NCI-H774 (cell line): ENCODE measurements at places on chromosomes 4 and X.

- DNase-seq, result no peak
These were observed 87.9 kb downstream of the WDFY3 start for GRCh38 chr4:84878546-84878945.

DNA sequence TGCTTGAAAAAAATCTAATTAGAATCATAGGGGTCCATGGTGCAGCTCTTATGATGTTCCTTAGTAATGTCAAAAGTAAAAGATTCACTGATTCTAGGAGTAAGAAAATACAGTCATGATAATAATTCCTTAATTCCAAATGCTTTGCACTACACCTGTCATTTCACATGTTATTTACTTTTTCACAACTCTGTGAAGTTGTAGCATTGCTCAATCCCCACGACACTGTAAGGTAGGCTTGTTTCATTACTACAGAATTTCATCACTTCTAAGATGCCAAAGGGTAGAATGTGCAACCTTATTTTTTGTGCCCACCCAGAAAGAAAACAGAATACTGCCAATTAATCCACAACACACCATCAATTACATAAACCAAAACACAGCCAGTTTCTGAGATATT lies 46.1 kb upstream of the LNX1 start:
- no peak for DNase-seq

DNA sequence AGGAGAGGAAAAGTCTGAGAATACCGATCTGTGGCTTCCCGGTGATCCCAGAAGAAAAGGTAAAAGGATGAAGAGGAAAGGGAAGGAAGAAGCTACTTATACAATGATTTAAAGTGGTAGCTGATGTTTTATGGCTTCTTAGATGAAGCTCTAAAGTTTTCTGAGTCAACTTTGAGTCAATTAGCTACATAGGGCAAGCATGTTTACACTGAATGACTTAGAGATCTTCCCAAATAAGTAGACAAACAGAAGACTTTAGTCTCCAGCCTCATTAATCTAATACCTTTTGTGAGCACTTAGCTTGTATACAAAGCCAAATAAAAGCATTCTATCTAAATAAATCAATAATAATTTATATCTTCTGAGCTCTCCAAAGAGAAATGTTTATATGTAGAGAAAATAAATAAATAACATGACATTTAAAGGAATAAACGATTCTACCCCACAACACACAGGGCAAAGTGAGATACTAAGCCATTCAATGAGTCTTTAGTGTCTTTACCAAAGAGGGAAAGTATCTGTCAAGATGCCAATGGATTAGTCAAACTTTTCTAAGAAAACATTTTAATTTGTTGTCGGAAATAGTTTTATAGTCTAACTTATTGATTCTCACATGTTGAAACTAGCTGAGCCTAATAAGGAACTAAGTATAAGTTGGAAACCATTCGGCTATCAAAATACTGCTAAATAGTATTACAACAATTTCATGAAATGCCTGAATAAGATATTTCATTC lies 46.0 kb upstream of the TMEM184C start:
- no peak for DNase-seq

DNA sequence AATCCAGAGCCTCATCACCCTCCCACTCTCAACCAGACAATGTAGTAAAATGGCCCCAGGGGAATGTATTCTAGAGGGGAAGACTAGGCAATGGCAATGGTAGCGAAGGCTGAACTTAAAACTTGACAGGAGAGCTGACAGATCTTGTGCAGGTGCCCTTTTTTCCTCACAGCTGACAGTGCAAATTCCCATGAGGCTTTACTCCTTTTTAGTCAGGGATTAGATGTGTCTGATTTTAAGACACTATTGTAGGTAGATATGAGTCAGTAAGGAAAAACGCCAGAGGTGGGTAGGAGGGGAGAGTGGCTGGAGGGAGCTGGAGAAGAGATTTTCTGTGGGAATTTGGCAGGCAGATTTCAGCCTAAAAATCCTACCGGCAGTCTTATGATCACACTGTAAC lies 10.7 kb downstream of the CAPN6 start:
- no peak for DNase-seq

GRCh38 chrX:68490644-68491043 lies 8.2 kb upstream of the YIPF6 start:
- DNase-seq, result no peak

DNA sequence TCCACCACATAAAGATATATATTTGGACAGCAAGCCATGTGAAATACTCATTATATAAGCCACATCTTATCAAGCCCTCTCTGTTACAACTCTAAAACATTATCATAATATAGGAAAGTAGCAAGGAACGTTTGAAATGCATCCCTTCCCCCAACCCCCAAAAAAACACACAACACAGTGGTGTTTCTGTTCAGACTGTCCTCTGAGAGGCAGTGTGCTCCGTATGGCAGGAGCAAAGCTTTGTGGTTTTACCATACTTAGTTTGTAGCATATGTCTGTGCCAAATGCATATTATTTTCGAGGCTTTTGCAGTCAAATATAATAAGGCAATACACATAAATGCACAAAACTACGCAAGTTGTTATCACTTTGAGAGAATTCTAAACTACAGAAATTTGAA lies 194.2 kb downstream of the RAPGEF2 start:
- DNase-seq, result no peak

- no peak for DNase-seq
These were observed 57.0 kb upstream of the TBC1D14 start for GRCh38 chr4:6852582-6852981.

DNA sequence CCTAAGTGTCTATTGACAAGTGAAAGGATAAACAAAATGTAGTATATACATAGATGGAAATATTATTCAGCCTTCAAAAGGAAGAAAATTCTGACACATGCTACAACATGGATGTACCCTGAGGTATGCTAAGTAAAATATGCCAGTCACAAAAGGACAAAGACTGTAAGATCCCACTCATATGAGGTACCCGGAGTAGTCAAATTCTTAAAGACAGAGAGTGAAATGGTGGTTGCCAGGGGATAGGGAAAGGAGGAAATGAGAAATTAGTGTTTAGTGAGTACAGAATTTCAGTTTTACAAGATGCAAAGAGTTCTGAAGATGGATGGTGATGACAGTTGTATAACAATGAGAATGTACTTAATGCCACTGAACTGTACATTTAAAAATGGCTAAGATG lies 102.3 kb upstream of the NAP1L5 start:
- no peak for DNase-seq

DNA sequence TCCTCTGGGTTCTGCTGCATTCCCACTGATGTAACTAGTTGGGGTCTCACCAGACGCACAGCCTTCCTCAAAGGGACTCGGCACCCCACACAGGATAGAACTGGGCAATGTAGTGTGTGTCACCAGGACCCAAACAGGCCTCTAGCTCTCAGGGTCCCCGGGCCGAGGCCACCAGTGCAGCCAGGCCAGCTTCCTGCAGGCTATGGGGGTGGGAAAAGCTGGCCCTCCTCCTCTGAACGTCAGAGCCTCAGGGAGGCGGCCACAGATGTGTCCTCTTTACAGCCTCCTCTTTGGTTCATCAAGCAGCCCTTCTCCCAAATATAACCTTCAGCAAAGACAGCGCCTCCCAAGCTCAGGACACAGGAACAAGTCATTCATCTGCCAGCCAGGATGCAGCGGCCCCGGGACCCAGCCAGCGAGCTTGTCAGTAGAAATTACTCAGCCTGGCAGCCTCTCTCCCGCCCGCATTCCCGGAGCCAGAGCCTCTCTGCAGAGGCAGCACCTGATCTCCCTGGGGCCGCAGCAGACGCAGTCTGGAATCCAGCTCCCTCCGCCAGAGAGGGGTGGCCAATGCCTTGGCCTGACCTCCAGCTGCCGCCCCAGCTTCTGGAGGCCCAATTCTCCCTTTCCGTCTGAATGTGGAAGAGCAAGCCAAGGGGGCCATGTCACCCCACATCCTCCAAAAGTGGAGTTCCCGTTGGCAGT lies 288.5 kb downstream of the FBXW7 start:
- no peak for DNase-seq

GRCh38 chr4:17241835-17242234 lies 270.1 kb downstream of the QDPR start:
- DNase-seq, result no peak

DNA sequence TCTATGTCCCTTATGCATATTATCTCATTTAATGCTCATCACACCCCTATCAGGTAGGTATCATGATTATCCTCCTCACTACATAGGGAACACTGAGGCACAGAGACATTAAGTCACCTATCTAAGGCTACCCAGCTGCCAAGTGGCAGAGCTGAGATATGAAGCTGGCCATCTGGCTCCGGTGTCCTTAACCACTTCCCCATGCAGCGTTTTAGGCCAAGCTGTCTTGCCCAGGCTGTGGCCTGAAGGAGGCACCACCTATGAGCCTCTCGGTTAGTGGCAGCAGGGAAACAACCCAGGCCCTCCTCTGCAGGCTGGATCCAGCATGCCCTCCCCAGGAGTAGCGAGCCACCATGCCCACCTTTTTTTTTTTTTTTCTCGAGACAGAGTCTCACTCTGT lies 16.3 kb downstream of the PJA1 start:
- DNase-seq, result no peak

DNA sequence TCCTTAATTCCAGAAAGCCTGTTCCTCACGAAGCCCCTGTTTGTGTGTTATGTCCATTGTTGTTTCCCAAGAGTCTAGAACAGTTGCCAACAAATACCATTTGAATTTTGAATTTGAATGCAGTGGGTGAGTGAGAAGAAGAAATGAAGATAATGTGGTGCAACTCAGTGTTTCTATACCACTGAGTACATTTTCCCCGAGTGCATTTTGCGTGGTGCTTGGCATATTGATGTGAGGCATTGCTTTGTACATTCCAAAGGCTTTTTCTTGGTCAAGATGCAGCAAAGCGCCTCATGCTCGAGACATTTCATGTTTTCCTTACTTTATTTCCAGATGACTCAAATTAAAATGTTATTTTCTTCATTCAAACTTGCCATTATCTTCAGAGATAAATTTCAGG lies 253.1 kb upstream of the RPS6KA3 start:
- no peak for DNase-seq

DNA sequence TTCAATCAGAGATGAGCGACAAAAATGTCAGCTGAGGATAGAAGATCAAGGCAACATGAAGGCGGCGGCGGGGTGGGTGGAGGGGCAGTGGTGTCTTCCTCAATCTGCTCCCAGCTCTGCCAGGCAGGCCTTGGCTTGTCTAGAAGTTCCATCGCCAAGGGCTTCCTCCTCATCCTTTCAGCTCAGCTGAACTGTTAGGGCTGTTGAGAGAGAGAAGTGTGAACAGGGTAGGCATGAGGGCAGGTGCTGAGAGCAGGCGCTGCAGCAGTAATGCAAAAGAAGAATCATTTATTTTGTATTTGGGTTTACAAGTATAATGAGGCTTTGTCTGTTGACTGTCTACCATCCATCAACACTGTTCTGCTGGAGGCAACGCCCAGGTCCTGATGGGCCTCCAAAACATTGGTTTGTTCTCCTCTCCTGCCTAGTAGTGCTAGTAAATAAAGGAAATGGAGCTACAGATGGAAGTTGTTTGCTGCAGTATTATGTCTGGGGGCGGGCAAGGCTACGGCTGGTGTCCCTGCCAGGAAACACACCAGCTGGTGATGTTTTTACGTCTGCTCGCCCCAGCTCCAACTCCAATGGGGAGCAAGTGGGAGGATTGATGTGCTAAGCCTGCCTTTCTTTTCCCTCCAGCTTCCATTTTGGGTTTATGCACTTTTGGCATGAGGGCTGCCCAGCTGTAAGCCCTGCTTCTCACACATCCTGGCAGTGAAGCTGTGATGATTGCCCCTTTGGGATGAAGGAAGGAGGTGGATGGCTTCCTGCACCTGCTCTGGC lies 139.4 kb upstream of the BOD1L1 start:
- DNase-seq, result no peak

GRCh38 chr4:100224160-100224559 lies 33.9 kb upstream of the DDIT4L start:
- no peak for DNase-seq

GRCh38 chr4:124610211-124610610 lies 102.3 kb downstream of the ANKRD50 start:
- no peak for DNase-seq

DNA sequence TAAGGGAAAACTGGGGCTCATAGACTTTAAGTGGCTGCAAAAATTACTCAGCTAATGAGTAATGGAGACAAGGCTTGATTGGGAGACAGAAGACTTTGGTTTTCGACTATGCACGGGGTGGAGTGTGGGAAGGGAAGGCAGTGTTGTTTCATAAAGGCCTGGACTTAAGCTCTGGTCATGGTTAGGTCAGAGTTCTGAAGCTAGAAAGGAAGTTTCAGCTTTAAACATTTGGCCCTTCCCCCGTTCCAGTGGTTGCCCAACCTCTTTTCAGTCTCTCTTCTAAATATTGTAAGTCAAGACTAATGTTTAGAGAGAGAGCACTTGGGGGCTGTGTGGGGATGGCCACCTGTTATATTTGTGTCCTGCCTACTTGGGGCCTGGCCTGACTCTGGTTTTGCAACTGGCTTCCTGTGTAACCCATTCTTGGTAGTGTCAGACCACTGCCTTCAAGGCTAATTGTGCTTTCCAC lies 21.0 kb downstream of the MSN start:
- DNase-seq, result no peak

- DNase-seq, result no peak
These were observed 91.6 kb downstream of the SHROOM3 start for GRCh38 chr4:76526585-76526990.

- no peak for DNase-seq
These were observed 136.3 kb downstream of the ZNF330 start for GRCh38 chr4:141356963-141357335.
